ENCODE measurements at places on chromosomes 2 and 18.
A peak's percentile ranks its signal among the peaks of the same experiment; 100 is the strongest.

GRCh38 chr18:58858591-58859468 lies 5.8 kb upstream of the ZNF532 start:
- DNase-seq: peak; percentile 45

- no peak for DNase-seq
Observed at GRCh38 chr2:164821338-164821737, 20.3 kb downstream of the COBLL1 start.

GRCh38 chr2:239845968-239846367 lies 179.2 kb downstream of the NDUFA10 start:
- no peak for DNase-seq

- no peak for DNase-seq
Observed at GRCh38 chr2:218961651-218962570, 2.4 kb downstream of the CDK5R2 start.

DNA sequence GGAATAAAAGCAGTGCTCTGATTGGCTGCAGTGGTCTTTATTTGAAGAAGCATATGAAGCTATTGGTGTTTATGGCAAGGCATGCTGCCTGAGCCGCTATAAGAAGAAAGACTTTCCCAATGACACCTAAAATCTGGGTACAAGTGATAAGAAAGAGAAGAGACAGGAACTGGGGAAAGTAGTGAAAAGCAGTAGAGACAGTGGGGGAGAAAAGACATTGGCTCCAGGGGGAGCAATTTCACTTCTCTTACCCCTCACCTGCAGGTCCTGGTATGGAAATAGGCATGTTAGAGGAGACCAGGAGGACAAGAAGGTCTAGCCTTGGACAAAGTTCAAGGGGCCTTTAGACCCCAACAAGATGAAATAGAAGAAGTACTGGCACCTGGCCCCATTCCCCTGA lies 47.1 kb downstream of the PLCL1 start:
- no peak for DNase-seq

DNA sequence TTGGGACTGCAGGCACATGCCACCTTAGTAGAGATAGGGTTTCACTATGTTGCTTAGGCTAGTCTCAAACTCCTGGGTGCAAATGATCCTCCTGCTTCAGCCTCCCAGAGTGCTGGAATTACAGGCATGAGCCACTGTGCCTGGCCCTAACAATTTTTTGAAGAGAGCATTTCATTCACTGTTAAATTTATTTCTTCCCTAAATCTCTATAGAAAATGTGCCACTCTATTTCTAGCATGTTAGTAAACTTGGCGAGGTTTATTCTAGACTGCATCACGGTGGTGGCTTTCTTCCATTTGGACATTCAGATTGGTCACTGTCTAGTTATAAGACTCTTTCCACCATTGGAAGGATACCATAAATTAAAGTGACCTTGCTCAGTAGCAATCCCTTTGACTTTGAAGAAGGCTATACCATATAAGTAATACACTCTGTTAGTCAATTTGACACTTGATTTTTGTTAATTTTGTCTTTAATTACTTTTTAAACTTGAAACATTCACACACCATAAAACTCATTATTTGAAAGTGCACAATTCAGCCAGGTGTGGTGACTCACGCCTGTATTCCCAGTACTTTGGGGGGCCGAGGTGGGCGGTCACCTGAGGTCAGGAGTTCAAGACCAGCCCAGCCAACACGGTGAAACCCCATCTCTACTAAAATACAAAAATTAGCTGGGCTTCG lies 16.2 kb downstream of the DDX1 start:
- DNase-seq: no peak

- no peak for DNase-seq
Observed at GRCh38 chr2:18475884-18476283, 84.6 kb downstream of the RDH14 start.

DNA sequence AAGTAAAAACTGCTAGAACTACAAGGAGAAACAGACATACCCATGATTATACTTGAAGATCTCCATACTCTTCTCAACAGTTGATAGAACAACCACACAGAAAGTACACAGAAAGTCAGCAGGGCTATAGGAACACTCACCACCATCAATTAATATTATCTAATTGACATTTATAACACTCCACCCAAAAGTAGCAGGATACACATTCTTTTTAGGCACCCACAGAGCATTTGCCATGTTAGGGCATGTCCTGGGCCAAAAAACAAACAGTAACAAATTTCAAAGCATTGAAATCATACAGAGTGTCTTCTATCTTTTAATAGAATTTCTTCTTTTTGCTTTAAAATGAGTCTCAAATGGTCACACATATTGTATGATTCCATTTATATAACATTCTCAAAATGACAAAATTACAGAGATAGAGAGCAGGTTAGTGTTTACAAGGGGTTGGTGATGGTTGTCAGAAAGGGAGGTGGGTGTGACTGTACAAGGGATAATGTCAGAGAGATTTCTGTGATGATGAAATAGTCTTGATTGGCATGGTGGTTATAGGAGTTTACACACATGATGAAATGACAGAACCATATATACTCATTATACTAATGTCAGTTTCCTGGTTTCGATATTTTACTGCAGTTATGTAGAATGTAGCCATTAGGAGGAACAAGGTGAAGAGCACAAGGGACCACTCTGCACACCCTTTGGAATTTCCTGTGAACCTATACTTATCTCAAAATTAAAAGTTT lies 82.8 kb downstream of the NCK2 start:
- DNase-seq: no peak

GRCh38 chr2:190446750-190447516 lies 38.8 kb downstream of the MFSD6 start:
- no peak for DNase-seq

DNA sequence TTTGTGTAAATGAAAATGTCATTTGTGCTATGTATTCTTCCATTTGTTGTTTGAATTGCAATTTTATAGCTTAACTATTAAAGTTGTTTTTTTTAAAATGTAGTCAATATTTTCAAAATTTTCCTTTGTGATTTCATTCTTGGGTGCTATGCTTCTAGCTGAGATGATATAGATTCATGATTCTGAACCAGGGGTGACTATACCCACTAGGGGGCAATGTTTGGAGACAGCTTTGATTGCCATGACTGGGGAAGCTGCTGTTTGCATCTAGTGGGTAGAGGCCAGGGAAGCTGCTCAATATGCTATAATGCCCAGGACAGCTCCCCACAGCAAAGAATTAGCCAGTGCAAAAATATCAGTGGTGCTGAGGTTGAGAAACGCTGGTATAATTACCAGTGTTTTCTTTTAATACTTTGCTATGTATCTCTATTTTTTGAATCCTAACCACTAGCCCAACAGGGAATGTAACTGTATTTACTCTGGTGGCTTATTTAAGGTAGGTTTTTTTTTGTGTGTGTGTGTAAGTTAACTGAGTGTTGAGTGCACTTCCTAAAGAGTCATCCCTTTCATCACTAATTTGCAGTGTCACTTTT lies 99.7 kb downstream of the MEP1B start:
- peak; percentile 86 for DNase-seq

DNA sequence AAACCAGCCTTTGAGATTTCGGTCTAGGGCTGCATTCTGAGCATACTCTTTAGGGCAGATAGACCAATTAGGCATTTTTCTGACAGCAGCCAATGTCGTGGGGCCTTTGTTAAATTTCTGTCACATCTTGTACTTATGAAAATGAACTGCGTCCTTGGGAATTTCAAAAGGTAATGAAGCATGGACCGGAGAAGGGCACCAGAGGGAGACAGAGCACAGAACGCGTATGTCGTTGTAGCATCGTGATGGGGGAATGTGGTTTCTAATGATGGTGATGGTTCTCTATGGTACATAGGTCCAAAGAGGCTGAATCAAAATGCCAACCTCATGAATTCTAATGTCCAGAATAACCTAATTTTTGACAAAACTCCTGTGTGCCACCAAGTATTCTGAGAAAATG lies 483.9 kb upstream of the CRIM1 start:
- DNase-seq: no peak

GRCh38 chr18:24837066-24837465 lies 376.6 kb downstream of the HRH4 start:
- no peak for DNase-seq

GRCh38 chr2:19201911-19202462 lies 156.4 kb downstream of the OSR1 start:
- no peak for DNase-seq

DNA sequence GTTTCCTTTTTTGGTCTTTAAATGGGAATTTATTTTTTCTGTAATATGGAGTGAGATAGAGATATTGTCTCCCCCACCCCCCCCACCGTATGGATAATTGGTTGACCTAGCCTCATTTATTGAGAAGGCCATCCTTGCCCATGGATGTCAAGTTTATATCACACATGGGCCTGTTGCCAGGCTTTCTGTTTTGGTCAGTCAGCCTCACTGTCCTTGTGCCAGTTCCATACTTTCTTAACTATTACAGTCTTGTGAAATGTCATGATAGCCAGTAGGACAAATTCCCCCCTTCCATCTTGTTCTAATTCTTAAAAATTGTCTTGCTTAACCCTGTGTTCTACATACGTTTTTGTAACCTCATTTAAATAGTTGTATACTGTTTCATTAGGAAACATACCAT lies 12.5 kb downstream of the BABAM2 start:
- DNase-seq: peak; percentile 33

DNA sequence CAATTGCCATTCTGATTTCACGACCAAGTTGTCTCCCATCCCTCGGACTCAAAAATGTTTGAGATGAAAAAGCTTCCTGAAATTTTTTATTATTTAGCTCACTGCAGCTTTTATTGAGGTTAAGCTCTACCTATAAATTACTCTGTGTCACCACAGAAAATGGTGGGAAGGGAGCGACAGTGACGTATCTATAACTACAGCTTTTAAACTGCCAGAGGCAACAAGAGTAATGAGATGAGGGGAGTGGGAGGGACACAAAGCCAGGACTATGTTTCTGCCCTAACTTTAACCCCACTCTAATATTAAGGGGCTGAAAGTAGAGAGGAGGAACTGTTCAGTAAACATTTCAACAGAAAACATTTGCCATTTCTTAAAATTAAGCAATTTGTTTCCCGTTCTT lies 37.4 kb downstream of the SMAD2 start:
- no peak for DNase-seq

DNA sequence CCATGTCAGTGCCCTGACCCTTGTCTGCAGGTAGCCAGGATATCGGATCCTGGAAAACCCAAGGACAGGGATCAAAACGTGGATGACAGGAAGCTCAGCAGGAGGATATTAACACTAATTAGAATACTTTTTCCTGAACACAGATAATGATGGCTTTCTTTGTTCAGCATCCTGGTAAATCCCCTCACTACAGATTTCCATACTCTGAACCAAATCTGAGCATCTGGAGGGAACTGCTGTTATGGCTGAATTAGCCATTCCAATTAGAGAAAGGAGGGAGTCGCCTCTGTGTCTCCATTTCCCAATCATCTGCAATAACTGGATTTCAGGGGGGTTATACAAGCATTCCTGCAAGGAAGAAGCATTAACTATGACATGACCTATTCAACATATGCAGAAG lies 24.4 kb downstream of the CXCR4 start:
- DNase-seq: no peak

DNA sequence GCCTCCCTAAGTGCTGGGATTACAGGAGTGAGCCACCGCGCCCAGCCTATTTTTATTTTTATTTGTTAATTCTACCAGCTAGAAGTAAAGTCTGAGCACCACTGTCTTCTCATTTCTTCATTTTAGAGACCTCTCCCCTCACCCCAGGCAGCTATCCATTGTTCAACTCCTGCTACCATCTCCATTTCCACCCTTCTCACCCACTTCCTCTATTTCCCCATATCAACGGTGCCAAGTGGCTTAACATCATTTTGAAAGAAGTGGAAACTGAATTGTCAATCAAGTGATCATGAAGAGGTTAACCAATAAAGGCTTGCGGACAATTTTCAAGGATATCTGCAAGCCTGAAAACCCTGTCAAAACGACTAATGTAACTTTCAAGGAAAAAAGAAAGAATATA lies 323.1 kb downstream of the NBAS start:
- no peak for DNase-seq

- DNase-seq: peak; percentile 21
Observed at GRCh38 chr18:58161659-58162058, 117.6 kb downstream of the NEDD4L start.

- no peak for DNase-seq
Observed at GRCh38 chr2:24515335-24515734, 24.3 kb downstream of the NCOA1 start.

DNA sequence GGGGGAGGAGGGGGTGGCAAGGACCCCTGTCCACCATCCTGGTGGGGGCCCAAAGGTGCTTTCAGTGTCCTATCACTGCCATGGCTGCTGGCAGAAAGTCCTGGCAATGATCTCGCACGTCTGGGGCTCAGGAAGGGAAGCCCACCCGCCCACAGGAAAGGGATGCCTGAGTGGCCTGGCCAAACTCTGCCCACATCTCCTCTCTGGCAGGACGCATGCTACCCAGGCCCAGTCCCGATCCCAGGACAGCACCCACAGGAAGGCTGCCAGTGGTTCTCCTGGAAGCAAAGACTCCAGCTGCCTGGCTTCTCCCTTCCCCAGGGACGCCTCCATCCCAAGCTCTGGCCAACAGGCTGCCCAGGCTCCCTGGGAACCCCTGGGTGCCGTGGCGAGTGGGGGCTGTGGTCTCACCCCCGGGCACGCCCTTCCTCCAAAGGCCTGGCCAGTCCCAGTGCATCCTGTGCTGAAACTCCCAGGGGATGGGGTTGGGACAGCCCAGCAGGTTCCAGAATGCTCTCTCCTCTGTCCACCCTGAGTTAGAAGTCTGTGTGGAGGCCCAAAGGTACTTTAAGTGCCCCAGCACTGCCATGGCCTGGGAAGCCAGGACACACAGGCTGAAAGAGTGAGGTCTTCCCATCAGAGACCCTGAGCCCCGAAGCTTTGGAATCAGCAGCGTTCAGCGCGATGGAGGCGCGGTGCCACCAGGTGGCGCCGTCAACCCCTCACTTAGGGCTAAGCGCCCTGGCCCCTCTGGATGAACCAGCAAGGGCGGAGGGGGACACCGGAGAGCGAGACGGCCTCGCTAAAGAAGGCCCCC lies 29.8 kb upstream of the TAF1B start:
- peak; percentile 64 for DNase-seq

- DNase-seq: no peak
Observed at GRCh38 chr2:213420828-213421385, 136.6 kb downstream of the SPAG16 start.

DNA sequence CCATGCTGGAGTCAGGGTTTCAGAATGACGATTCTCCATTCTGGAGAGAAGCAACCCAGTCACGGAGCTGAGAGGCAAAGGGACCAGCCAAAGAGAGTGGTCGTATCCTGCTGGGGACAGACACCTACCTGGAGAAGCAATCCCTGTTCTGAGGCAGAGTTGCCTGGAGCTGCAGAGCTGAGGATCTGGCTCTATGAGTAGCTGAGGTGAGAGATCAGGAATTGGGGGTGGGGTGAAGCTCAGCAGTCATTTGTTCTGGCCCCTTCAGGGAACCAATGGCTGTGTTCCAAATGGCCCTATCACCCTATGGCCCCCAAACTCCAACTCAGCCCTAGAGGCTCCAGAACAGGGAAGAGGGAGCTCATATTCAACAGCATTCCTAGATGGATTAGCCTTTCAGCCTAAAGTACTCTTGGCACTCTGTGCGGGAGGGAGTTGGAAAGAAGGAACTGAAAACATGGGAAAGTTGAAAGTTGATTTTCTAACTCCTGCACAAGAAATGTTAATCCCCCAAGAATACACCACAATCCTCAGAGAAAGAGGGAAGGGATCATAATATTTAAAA lies 3.3 kb upstream of the ATRAID start:
- DNase-seq: no peak

- DNase-seq: peak; percentile 52
Observed at GRCh38 chr18:69774831-69775230, 172.8 kb downstream of the CD226 start.
